NCI-H1092 (cell line): ENCODE measurements at places on chromosomes 7 and 10.

GRCh38 chr10:110774069-110775019, 97.4 kb upstream of the PDCD4 start:
- DNase-seq, result no peak

- DNase-seq, result no peak
Measured at GRCh38 chr7:86760236-86760635, 116.5 kb downstream of the GRM3 start.

DNA sequence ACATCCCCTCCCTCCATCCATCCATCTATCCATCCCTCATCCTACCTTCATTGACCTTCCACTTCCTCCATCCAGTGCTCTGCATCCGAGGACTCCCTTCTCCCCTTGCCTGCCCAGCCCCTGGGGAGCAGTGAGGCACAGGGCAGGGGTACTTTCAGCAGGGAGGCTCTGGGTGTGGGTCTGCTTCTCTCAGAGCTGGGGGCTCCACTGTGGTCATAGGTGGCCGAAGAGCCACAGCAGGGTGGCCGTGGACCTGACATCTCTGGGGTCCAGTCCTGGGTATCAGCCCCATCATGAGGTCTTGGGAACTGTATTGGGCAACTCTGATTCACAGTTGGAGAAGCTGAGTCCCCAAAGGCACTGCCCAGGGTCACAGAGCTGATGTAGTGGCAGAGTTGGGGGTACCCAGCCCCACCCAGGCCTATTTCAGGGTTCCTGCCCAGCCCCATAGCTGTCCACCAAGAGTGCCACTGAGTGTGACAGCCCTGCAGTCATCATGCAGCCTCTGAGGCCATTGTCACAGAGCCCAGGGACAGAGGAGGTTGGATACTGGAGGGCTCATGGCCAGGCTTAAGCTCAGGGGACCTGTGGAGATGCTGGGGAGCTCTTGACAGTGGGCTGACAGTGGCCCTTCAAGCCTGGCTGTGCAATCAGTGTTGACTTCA, 35.3 kb upstream of the DPYSL4 start:
- no peak for DNase-seq

- DNase-seq, result no peak
Measured at GRCh38 chr10:130740915-130741750, 570.4 kb downstream of the TCERG1L start.

DNA sequence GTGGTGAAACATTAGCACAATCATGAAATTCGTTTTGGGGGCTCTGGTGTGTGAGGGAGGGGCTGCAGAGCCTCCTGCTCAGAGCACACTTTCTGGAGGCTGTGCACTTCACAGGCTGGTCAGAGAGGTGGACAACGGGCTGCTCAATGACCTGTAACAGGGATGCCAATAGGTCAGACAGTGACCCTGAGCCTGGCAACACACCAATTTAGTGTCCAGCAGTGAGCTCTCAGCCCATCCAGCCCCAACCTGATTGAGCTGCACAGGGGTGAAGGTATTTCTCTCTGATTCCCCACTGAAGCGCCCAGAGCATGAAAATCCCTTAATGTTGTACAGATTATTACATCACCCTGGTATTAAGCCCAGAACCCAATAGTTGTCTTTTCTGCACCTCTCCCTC, 191.3 kb upstream of the ZNF32 start:
- no peak for DNase-seq

GRCh38 chr7:105808703-105809590, 67.5 kb downstream of the ATXN7L1 start:
- no peak for DNase-seq

- no peak for DNase-seq
Measured at GRCh38 chr10:118115701-118116100, 69.0 kb upstream of the RAB11FIP2 start.

DNA sequence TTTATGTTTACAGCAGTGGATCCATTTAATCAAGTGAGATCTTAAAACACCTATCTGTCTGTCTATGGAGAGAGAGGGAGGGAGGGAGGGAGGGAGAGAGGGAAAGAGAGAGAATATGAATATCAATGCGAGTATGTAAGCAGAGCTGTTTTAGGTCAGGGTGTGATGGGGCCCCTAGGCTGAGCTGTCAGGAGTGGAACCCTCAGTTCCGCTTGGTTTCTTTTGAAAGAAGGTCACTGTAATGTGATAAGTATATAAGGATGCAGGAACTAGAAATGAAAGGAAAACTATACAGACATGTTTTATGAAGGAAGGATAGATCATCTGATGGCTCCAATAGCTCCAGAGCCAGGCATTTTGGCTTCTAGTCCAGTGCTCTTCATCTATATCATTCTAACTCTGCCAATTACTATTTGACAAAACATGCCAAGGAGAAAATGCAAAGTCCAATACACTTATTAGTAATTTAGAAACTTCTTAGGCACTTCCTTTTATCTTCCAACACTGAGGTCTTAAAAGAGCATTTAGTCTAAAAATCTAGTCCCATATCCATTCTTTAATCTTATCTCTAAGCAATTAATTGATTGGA, 70.3 kb downstream of the NRCAM start:
- DNase-seq, result peak; percentile 15

GRCh38 chr7:98943336-98943735, 65.0 kb downstream of the TRRAP start:
- DNase-seq, result no peak

DNA sequence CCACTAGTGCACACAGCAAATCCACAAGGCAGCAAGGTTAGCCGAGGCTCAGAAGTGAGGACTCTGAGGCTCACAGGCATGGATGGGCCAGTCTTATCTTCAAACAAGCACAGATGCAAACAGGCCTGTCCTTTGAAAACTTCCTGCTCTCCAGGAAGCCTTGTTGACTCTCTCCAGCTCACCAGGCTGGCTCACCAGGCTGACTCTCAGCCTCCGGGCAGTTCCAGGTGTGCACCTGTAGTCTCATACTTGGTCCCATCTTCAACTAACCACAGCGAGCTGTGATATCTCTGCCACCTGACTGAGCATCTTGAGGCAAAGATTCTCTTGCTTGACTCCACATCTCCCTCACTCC, 173.9 kb upstream of the ZMIZ1 start:
- DNase-seq, result no peak

DNA sequence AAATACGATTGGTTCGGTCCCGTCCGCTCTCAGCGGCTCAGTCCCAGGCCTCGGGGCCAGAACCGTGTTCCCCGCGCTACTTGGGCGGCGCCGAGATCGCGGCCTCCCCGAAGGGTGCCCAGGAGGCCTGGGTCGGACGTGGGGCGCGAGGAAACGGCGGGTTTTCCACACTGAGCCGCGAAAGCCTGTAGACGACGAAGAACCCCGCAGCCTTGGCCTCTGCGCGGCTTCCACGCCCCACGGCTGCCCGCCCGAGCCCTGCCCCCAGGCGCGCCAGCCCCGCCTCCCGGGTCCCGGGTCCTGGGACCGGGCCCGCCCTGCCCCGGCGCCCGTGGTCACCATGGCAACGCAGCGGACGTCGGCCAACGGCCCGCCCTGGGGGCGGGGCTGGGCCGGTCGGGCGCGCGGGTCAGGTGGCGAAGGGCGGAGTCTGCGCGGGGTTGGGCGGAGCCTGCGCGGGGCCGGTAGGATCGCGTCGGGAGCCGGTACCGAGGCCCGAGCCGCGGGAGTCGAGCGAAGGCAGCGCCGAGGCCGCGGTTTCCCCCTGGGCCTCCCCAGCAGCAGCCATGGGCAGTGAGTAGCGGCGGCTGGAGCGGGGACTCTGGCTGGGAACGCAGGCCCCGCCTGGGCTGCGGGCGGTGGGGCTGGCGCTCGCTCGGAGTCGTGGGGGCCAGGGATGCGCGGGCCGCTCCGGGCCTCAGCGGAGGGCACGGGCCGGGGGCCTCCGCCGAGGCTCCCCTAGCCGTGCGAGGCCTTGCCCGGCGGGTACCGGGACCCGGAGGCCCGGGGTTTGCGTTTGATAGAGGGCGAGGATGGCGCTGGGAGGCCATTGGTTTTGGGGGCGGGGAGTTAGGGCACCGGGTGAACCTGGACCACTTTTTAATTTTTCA, at the start of gene SEC61A2:
Gene SEC61A2, plus strand, starts transcription at position 456 of the 890 bp plus-strand sequence. Its CDS starts 111 bp downstream, at position 567.
- peak; percentile 50 for DNase-seq

DNA sequence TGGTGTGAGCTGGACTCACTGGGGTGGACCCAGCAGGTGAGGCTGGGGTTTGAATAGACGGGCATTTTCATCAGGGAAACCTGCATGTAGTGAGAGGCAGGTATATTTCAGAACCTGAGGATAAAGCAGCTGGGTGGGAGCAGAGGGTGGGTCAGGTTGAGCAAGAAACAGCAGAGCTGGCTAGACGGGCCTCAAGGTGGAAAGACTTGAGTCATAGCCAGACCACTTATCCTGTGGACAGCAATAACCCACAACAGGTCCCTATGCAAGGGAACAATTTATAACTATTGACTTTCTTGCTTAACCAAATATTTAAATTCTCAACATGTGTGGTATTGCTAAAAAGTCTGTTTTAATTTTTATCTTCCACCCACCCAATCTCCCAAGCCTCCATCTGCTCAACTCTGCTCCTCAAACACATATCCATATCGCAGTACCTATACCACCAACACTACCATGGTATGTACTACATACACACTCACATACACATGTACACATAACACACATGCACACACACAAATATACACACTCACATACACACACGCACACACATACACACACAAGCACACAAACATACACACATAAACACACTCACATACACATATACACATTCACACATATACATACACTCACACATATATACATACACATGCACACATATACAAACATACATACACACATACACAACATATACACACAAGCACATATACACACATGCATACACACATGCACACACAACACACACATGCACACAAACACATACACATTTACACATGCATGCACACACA, 129.0 kb upstream of the C7orf33 start:
- no peak for DNase-seq

GRCh38 chr10:49037187-49037586, 78.1 kb downstream of the VSTM4 start:
- DNase-seq, result no peak

DNA sequence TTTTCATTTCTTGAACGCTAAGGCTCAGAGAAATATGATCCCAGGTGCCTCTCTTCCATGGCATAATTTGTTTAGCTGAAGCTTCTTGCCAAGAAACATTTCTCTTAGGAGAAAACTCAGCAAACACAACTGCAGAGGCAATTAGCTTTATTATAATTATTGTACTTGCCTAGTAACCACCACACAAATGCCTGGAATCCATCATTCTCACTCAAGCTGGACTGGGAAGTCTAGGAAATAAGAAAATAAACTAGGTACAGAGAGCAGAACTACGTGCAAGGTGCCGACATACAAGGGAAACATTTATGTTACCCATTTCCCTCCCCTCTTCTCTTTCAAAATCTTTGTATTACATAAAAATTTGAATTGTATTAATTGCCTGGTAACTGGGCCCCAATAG, 15.1 kb downstream of the SLC35B4 start:
- DNase-seq, result no peak

DNA sequence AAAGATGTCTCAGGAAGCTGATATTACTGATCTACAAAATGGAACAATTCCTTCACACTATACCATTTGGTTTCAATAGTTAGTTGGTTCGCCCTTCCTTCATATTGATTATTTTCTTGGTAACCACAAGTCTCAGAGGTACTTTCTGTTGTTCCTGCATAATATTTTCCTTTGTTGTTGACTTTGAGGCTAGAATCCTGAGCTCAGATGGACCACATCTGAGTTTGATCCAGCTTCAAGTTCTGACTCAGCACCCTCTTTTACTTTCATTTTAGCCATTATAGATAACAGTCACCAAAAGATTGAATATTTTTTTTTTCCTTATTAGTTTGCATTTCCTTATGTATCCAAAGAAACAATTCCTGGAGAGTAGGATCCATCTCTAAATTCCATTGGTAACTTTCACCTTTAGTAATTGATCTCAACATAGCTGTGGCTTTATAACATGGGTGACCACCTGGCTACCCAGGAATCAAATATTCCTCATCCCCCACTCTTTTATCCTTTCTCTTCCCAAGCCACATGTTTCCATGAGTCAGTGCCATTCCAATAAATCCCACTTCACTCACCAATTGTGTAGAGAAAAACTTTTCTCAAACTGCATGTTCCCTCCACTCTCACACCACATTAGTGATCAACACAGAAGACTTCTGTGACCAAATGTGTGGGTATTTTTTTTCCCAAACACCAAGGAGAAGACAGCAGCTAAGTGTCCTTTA, 9.7 kb upstream of the ABCA13 start:
- no peak for DNase-seq
